GM23248 (cell line): ENCODE measurements at places on chromosomes 11 and 22. TPM values are rescaled to one million over a fixed set of nuclear protein-coding genes. Genes with fewer than 3 reads are reported as not detected.

P2RX3 gene
- not detected in 2 replicates for total RNA-seq

RASSF7 gene
- total RNA-seq = 18.8 and 19.3 TPM in 2 replicates

FOLR2 gene
- not detected in 2 replicates for total RNA-seq

CHRM4 gene
- total RNA-seq = not detected in 2 replicates

GGT1 gene
- total RNA-seq = 2.1 and 5.3 TPM in 2 replicates

RIN1 gene
- 37.7 and 44.0 TPM in 2 replicates for total RNA-seq

C1QTNF5 gene
- 23.4 and 27.9 TPM in 2 replicates for total RNA-seq

CDC42EP2 gene
- 32.1 and 32.6 TPM in 2 replicates for total RNA-seq

SLC22A25 gene
- not detected in 2 replicates for total RNA-seq

MMP12 gene
- total RNA-seq = 0.51 and 0.76 TPM in 2 replicates

TREH gene
- not detected in 2 replicates for total RNA-seq

CCDC87 gene
- total RNA-seq = 0.11 and 0.13 TPM in 2 replicates

SCN3B gene
- not detected in 2 replicates for total RNA-seq

RPS25 gene
- total RNA-seq = 653 and 1,103 TPM in 2 replicates

VSIG2 gene
- total RNA-seq = not detected in 2 replicates

GPHA2 gene
- total RNA-seq = not detected in 2 replicates

HBE1 gene
- total RNA-seq = not detected in 2 replicates

ACER3 gene
- 10.2 and 37.9 TPM in 2 replicates for total RNA-seq

OR2AG2 gene
- total RNA-seq = 0.22 and 0.25 TPM in 2 replicates

PLAAT3 gene
- 1.8 and 4.3 TPM in 2 replicates for total RNA-seq

OR8J1 gene
- not detected in 2 replicates for total RNA-seq

OR10AG1 gene
- total RNA-seq = not detected in 2 replicates

SCGB1A1 gene
- total RNA-seq = not detected in 2 replicates

RNF26 gene
- 6.4 and 8.0 TPM in 2 replicates for total RNA-seq

OR52A1 gene
- not detected in 2 replicates for total RNA-seq

SEPTIN3 gene
- total RNA-seq = not detected in 2 replicates

TRIM6 gene
- 2.3 and 3.6 TPM in 2 replicates for total RNA-seq

GPR83 gene
- not detected in 2 replicates for total RNA-seq

MACROD1 gene
- total RNA-seq = 21.0 and 403 TPM in 2 replicates

TPP1 gene
- total RNA-seq = 37.6 and 47.6 TPM in 2 replicates

EXPH5 gene
- total RNA-seq = 0.13 TPM in 1 of 2 replicates, not detected in the other

CDCA5 gene
- total RNA-seq = 16.8 and 17.5 TPM in 2 replicates

APOA4 gene
- total RNA-seq = not detected in 2 replicates

DKK3 gene
- total RNA-seq = 189 and 225 TPM in 2 replicates

FAM181B gene
- not detected in 2 replicates for total RNA-seq

FOLR1 gene
- total RNA-seq = not detected in 2 replicates

CCDC81 gene
- total RNA-seq = under 0.01 and 0.13 TPM in 2 replicates

APOA5 gene
- total RNA-seq = not detected in 2 replicates

OR2D2 gene
- total RNA-seq = 0.22 TPM in 1 of 2 replicates, not detected in the other

ABCG4 gene
- total RNA-seq = not detected in 2 replicates

MYRF gene
- total RNA-seq = not detected in 2 replicates

SOX6 gene
- under 0.01 TPM in 1 of 2 replicates, not detected in the other for total RNA-seq

A4GALT gene
- 10.9 and 18.6 TPM in 2 replicates for total RNA-seq

OR8A1 gene
- total RNA-seq = not detected in 2 replicates

PPP2R5B gene
- 23.9 and 27.3 TPM in 2 replicates for total RNA-seq

TTC28 gene
- 31.4 and 41.9 TPM in 2 replicates for total RNA-seq

NRXN2 gene
- total RNA-seq = 0.51 and 5.6 TPM in 2 replicates
